ENCODE measurements at places on chromosomes 7 and 10. TPM values are rescaled to one million over a fixed set of nuclear protein-coding genes. Genes with fewer than 3 reads are reported as not detected.

SUN3 gene
- total RNA-seq, result not detected

GPR37 gene
- total RNA-seq, result 0.68 TPM

UCMA gene
- total RNA-seq, result not detected

DNA sequence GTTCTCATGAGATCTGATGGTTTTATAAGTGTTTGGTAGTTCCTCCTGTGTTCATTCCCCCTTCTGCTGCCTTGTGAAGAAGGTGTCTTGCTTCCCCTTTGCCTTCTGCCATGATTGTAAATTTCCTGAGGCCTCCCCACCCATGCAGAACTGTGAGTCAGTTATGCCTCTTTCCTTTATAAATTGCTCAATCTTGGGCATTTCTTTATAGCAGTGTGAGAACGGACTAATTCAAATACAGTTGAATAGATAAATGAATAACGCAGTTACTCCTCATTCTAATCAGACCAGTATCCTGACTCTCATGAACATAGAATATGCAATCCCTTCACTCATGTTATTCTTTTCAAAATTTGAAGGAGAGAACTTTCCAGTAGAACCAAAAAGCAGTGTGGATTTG lies 375.0 kb upstream of the FZD8 start:
- no peaks in the 10 kb centered on the region for H3K27me3 ChIP-seq
- H3K4me1 ChIP-seq, result no peaks in the 10 kb centered on the region
- H3K27ac ChIP-seq, result no peak overlapping the region
- no peaks in the 10 kb centered on the region for H3K36me3 ChIP-seq

GRCh38 chr7:158802535-158803366 lies 26.6 kb downstream of the ESYT2 start:
- no peak overlapping the region for H3K4me3 ChIP-seq
- H3K27me3 ChIP-seq, result no peaks in the 10 kb centered on the region
- DNase-seq, result no peak

- DNase-seq, result no peak
- no peak overlapping the region for H3K4me3 ChIP-seq
- H3K36me3 ChIP-seq, result no peaks in the 10 kb centered on the region
- no peaks in the 10 kb centered on the region for H3K27me3 ChIP-seq
- H3K4me1 ChIP-seq, result no peaks in the 10 kb centered on the region
- H3K27ac ChIP-seq, result no peak overlapping the region
Measured at GRCh38 chr7:148852272-148852671, 31.8 kb downstream of the EZH2 start.

GRCh38 chr10:84194424-84195043 lies at the start of gene CDHR1:
Gene CDHR1 (plus strand): TSS chr10:84194537. CDS start chr10:84194761, 224 bp downstream.
- peak within 1 kb of the TSS; percentile 43 for H3K4me3 ChIP-seq
- H3K36me3 ChIP-seq, result no peaks in the 10 kb centered on the region
- peaks cover 14% of the 10 kb centered on the region for H3K27me3 ChIP-seq

- H3K4me3 ChIP-seq, result peak overlapping the region; percentile 35
- no peaks in the 10 kb centered on the region for H3K27me3 ChIP-seq
- DNase-seq, result peak; percentile 74
- peak overlapping the region; percentile 20 for H3K27ac ChIP-seq
- H3K36me3 ChIP-seq, result no peaks in the 10 kb centered on the region
Measured at GRCh38 chr7:136086712-136087111, 109.6 kb upstream of the MTPN start.

- no peak overlapping the region for H3K4me3 ChIP-seq
- peaks cover 13% of the 10 kb centered on the region for H3K36me3 ChIP-seq
- H3K4me1 ChIP-seq, result no peaks in the 10 kb centered on the region
- no peak overlapping the region for H3K27ac ChIP-seq
- DNase-seq, result no peak
Measured at GRCh38 chr7:102208826-102209225, 77.8 kb upstream of the SH2B2 start.

DNA sequence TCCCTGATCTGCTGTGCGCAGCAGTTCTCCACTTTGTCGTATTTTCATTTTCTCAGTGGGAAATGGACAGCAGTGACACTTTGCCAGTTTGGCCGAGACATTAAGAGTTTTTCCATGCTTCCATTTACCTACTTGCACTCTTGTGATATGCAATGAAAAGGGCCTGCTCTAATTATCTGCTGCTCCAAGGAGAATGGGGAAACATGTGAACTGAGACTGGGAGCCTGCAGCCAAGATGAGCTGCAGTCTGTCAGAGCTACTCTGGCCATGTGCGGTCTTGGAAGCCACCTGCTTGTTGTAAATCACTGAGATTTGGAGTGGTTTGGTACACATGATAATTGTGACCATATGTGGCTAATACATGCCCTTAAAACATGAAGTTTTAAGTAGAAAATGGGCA lies 586.6 kb upstream of the POT1 start:
- DNase-seq, result no peak
- no peak overlapping the region for H3K27ac ChIP-seq
- H3K27me3 ChIP-seq, result no peaks in the 10 kb centered on the region
- H3K4me1 ChIP-seq, result no peaks in the 10 kb centered on the region
- no peaks in the 10 kb centered on the region for H3K36me3 ChIP-seq
- no peak overlapping the region for H3K4me3 ChIP-seq

- H3K27me3 ChIP-seq, result no peaks in the 10 kb centered on the region
- peaks cover 13% of the 10 kb centered on the region for H3K4me1 ChIP-seq
Measured at GRCh38 chr10:119105155-119105554, 1.2 kb downstream of the DENND10 start.

Data from sigmoid colon (tissue), 7 donors.